ENCODE measurements at places on chromosomes 16 and 17.

DNA sequence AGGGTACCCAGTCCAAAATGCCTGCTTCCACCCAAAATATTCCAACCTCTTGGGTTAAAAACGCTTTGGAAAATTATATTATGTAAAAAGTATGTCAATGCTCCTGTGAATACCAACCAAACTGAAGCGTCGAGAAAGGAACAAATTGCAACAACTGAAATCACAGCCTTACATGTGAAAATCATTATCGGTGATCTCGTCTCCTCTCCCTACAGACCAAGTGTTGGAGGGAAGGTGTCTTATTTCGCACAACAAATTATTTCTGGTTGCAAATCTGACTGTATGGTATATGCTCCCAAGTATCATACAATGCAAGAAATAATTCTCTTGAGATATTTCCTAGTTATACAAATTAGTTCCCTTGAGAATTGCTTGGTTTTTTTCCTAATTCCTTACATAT is 89.3 kb upstream of the CDYL2 start:
- no peak for DNase-seq

DNA sequence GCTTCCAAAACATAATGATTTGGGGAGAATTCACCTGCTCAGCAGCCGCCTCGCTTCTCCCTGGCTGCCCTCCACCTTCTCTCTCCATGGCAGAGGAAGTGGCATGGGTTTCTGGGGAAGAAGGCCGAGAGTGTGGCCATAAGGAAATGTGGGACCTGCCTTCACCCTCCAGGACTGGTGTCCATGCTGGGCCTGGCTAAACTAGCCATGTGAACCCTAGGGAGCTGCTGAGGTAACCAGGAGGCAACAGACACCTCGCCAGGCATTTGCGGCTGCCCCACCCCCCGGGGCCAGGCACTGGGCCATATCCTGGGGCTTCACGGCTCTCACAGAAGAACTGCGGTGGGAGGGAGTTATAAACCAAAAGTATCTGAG is 9.9 kb upstream of the CMTM4 start:
- DNase-seq: no peak

- no peak for DNase-seq
Observed at GRCh38 chr17:67829331-67829730, 4.0 kb downstream of the BPTF start.

DNA sequence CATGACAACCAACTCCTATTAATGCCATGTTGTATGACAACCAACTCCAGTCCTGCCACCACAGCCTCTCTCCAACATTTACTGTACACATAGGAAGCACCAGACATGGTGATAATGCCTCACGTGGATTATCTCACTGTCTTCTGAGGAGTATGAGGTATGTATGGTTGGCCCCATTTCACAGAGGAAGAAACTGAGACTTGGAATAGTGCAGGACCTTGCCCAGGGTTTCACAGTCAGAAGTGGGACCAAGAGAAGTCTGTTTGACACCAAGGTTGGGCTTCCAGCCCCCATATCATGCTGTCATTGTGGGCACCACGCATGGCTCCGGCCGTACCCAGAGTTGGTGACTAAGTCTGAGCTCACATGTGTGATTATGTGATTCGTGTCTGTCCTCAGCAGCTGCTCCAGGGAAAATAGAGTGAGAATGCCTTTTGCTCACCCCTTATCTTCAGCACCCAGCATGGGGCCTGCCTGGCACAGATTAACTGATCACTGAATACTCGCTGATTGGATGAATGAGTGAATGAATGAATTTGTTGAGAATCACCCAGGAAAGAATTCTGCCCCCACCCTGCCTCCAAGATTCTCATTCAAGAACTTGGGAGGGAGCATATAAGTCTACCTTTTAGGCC is 204.1 kb upstream of the NLRP1 start:
- DNase-seq: no peak

DNA sequence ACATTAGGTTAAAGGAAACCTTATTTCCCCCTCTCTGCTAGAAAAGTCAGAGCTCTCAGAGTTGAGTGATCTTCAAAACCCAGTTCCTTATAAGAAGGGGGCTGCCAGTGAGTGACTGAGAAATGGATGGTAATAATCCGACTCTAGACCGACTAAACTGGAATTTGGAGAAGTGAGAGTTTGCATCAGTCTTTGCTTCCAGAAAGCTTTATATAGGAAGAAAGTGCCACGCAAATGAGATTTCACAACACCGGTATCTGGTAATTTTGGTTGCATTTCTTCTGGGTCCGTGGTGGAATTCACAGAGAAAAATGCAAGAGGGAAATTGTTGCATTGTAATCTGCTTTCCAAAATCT is 271.4 kb downstream of the MAF start:
- DNase-seq: no peak

DNA sequence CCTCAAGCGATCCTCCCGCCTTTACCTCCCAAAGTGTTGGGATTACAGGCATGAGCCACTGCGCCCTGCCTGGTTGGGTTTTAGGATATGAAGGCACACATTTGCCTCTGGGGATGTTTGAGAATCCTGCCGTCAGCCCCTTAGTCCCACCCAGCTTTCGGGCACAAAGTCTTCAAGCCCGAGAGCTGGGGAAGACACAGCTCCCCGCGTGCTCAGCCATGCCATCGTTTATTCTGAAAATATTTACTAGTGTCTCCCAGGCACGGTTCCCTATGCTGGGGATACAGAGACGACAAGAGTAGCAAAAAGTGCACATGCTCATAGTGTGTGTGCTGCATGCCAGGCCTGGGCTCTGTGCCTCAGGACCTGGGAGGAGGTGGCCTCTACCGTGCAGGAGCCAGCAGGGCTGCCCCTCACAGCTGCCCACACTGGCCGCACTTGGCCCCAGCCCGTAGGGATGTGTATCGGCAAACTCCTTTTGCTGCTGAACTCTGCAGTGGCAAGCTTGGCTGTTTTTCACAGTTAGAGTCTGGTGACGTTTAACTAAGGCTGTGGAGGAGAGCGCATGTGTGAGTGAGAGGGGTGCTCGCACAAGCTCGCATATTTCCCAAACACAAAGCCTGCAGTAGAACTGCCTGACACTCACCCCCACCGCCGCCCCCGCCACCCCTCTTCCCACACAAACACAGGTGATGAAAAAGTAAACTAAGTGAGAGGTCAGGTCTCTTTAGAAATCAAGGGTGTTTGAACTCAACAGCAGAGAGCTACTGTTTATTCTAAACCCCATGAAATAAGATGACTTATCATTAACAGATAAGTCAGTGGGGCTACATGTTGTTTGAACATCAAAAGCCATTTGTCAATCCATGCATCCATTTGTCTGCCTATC is 266.4 kb downstream of the MRTFB start:
- DNase-seq: no peak

- no peak for DNase-seq
Observed at GRCh38 chr16:76345163-76345661, 68.0 kb downstream of the CNTNAP4 start.

DNA sequence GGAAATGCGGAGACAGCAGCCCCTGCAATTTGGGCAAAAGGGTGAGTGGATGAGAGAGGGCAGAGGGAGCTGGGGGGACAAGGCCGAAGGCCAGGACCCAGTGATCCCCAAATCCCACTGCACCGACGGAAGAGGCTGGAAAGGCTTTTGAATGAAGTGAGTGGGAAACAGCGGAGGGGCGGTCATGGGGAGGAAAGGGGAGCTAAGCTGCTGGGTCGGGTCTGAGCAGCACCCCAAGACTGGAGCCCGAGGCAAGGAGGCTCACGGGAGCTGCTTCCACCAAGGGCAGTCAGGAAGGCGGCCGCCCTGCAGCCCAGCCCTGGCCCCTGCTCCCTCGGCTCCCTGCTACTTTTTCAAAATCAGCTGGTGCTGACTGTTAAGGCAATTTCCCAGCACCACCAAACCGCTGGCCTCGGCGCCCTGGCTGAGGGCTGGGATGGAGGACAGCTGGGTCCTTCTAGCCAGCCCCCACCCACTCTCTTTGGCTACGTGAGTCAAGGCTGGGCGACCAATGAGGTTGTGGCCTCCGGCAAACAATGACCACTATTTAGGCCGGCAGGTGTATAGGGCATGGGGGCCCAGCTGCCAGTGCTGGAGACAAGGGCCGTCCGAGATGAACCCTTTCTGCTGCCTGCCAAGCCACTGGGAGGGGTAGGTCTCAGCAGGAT is 507 bp downstream of the SERPINF1 start:
- no peak for DNase-seq

- DNase-seq: no peak
Observed at GRCh38 chr17:82915757-82916027, 75.9 kb upstream of the ZNF750 start.

DNA sequence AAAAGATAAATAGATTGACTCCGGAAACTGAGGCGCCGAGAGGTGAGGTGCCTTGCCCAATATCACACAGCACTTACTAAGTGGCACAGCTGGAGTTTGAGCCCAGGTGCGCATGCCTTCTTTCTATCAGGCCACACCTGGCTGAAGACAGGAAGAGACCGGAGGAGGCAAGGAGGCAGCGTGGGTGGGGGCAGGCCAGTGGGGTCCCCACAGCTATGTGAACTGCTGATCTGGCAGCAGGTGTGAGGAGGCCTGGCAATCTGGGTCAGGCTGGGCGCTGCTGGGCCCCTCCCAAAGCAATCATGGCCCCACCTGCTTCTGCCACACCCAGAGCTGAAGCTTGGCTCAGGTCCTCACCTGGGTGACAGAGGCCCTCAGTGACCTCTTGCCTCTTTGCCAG is 1.9 kb upstream of the GDPD3 start:
- DNase-seq: no peak

DNA sequence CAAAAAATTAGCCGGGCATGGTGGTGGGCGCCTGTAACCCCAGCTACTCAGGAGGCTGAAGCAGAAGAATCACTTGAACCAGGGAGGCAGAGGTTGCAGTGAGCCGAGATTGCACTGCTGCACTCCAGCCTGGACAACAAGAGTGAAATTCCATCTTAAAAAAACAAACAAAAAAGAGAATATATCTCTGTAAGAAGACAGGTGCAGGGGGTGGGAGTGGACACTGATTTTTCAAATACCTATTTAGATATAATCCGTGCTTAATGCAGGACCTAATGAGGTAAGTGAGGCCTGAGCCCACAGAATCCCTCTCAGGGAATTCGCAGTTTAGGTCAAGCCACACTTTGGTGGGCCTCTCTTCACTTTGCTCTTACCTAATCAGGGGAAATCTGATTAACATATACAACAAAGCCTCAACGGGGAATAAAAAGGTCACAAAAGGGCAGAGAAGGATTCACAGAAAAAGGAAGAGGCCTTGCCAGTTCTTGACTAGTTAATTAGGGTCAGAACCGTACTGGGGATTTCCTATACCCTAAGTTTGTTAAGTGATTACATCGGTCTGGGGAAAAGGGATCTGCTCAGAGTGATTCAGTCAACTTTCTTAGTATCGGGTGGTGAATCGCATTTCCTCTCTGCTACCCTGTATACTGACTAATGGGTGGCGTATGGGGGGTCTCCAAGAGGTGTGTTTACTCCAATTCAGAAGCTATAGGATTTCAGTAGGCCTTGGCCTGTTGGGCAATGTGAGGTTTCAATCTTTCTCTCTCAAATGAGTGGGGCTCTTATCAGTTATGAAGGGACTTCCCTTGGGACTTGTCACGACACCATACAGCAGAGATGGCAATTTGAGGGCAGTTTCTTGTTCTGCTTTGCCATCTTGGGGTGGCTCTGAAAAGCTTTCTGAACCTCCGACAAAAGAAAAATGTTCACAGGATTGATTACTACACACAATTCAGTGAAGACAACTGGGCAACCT is 1.9 kb upstream of the NFAT5 start:
- DNase-seq: no peak

Measured in NCI-H1092 (cell line).